ENCODE measurements at places on chromosomes 16 and 17.

- DNase-seq = no peak
Measured at GRCh38 chr16:28528463-28528867, 10.3 kb downstream of the NUPR1 start.

GRCh38 chr17:81249223-81250040 lies 10.3 kb downstream of the NDUFAF8 start:
- no peak for DNase-seq

- no peak for DNase-seq
Measured at GRCh38 chr17:49496867-49497147, 1.7 kb downstream of the NGFR start.

GRCh38 chr17:79617304-79617703 lies 6.5 kb upstream of the RBFOX3 start:
- no peak for DNase-seq

- no peak for DNase-seq
Measured at GRCh38 chr17:6269478-6269877, 165.4 kb downstream of the AIPL1 start.
